Activated CD4-positive, alpha-beta memory T cell treated with anti-CD3 and anti-CD28 coated beads, Interleukin-2, amount 10 ng/mL, durations not matched to agents 7 days and 5 days (primary cell): ENCODE measurements at places on chromosomes 2 and 18. TPM values are rescaled to one million over a fixed set of nuclear protein-coding genes. Genes with fewer than 3 reads are reported as not detected.

DNA sequence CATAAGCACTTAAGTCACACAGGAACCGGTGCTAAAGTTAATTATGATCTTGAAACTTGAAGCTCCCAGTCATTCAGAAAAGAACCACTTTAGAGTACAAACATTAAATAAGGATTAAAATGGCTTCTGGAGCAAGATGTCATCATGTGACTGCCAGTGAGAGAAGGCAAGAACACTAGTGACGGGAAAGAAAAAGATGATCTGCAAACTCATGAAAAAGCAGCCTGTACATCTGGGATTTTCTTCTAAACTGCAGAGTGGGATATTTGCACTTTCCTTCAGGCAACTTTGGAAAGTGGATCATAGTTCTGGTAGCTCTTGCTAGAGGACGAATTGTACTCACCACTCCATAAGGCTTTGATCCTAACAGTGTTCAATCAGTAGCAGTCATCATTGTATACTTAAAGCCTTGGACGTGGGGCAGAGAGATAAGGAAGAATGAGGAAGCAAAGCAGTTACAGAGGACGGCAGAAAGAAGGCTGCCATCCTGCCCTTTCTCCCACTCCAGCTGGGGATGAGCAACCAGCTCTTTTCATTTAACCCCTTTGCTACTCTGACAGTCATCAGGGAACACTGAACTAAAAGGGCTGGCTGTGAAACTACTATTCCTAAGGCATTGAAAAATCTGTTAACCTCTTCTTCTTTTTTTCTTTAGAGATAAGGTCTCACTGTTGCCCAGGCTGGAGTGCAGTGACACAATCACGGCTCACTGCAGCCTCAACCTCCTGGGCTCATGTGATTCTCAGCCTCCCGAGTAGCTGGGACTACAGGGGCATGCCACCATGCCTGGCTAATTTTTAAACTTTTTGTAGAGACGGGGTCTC lies 18.1 kb downstream of the ABHD3 start:
- H3K4me1 ChIP-seq, result peaks cover 16% of the 10 kb centered on the region
- H3K27ac ChIP-seq, result no peak overlapping the region
- no peak overlapping the region for H3K4me3 ChIP-seq
- no peak for DNase-seq

- no peaks in the 10 kb centered on the region for H3K36me3 ChIP-seq
- peaks cover 8% of the 10 kb centered on the region for H3K4me1 ChIP-seq
- H3K4me3 ChIP-seq, result no peak overlapping the region
- no peak overlapping the region for H3K27ac ChIP-seq
- DNase-seq, result no peak
- H3K27me3 ChIP-seq, result peaks cover 46% of the 10 kb centered on the region
Measured at GRCh38 chr2:130963849-130964793, 127.4 kb downstream of the ARHGEF4 start.

DNA sequence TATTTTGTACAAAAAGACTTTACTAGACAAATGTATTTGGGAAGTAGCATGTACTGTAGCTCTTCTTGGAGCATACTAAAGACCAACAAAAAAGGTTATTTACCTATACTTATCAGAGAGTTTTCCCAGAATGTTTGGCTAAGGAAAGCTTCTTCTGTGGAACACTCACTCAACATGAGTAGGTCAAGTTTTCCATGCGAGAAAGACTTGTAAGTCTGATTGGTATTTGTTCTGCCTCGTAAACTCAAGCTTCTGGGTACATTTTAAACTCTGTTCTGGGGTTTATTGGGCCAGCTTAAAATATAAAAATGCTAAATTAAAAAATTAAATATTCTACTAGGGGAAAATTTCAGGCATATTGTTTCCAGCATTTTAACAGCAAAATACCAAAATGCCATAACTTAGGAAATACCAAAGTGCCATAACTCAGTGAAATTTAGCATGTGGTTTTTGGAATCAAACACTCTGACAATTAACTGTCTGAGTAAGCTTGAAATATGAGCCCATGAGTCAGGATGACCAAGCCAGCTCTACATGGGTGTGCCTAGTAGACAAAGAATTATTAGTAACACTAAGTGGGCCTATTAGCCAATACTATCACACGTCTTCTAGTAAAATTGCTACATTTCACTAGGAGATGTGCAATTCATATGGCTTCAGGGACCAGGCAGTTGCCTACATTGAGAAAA lies 47.3 kb upstream of the SERPINE2 start:
- no peak for DNase-seq
- H3K4me3 ChIP-seq, result no peak overlapping the region
- H3K27me3 ChIP-seq, result peaks cover 3% of the 10 kb centered on the region
- no peak overlapping the region for H3K27ac ChIP-seq
- H3K36me3 ChIP-seq, result no peaks in the 10 kb centered on the region
- no peaks in the 10 kb centered on the region for H3K4me1 ChIP-seq

DNA sequence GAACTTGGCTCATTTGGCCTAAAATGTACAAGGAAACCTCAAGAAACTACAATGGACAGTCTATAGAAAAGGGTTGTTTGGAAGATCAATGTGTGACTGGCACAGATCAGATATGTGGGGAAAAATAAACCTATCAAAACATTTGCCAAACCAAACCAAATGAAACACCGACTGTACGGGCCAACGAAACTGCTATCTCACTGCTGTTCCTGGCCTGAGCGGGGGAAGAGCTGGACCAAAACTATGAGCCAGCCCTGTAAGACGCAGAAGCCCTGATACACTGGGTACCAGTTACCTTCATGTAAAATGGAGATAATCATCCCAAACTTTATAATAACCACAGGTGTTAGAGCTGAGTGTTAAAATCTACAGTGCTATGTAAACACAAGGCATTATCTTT lies 11.7 kb downstream of the CDC42EP3 start:
- peaks cover 81% of the 10 kb centered on the region for H3K36me3 ChIP-seq
- no peaks in the 10 kb centered on the region for H3K27me3 ChIP-seq
- no peak overlapping the region for H3K27ac ChIP-seq
- DNase-seq, result no peak
- no peak overlapping the region for H3K4me3 ChIP-seq

DNA sequence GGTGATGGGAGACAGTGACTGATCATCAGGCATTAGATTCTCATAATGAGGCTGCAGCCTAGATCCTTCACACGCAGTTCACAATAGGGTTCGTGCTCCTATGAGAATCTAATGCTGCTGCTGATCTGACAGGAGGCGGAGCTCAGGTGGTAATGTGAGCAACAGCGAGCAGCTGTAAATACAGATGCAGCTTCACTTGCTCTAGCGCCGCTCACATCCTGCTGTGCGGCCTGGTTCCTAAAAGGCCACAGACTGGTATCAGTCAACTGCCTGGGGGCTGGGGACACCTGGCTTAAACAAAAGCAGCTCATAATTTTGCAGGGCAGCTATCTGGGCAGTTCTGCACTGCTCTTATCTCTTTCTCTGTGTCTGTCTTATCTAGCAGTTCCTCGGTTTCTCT lies 20.4 kb upstream of the CD226 start:
- peak; percentile 56 for DNase-seq
- H3K27me3 ChIP-seq, result no peaks in the 10 kb centered on the region
- H3K4me1 ChIP-seq, result peaks cover 27% of the 10 kb centered on the region
- H3K36me3 ChIP-seq, result peaks cover 16% of the 10 kb centered on the region

GRCh38 chr2:110875384-110875725 lies 143.0 kb downstream of the ACOXL start:
- H3K27ac ChIP-seq, result no peak overlapping the region
- H3K36me3 ChIP-seq, result peaks cover 13% of the 10 kb centered on the region
- no peak overlapping the region for H3K4me3 ChIP-seq
- H3K4me1 ChIP-seq, result peaks cover 41% of the 10 kb centered on the region

The IL18RAP gene
- 9.6 TPM for total RNA-seq
